ENCODE measurements at places on chromosomes 3 and 15. TPM values are rescaled to one million over a fixed set of nuclear protein-coding genes. Genes with fewer than 3 reads are reported as not detected.

Gene CGNL1
- polyA plus RNA-seq: not detected

Gene IFT122
- 9.8 TPM for polyA plus RNA-seq

Gene CADM2
- polyA plus RNA-seq: not detected

GRCh38 chr3:20154928-20155327 is 31.1 kb downstream of the SGO1 start:
- no peaks in the 10 kb centered on the region for H3K36me3 ChIP-seq
- H3K27ac ChIP-seq: no peak overlapping the region
- no peak for DNase-seq
- H3K4me3 ChIP-seq: no peak overlapping the region
- peaks cover 4% of the 10 kb centered on the region for H3K4me1 ChIP-seq

DNA sequence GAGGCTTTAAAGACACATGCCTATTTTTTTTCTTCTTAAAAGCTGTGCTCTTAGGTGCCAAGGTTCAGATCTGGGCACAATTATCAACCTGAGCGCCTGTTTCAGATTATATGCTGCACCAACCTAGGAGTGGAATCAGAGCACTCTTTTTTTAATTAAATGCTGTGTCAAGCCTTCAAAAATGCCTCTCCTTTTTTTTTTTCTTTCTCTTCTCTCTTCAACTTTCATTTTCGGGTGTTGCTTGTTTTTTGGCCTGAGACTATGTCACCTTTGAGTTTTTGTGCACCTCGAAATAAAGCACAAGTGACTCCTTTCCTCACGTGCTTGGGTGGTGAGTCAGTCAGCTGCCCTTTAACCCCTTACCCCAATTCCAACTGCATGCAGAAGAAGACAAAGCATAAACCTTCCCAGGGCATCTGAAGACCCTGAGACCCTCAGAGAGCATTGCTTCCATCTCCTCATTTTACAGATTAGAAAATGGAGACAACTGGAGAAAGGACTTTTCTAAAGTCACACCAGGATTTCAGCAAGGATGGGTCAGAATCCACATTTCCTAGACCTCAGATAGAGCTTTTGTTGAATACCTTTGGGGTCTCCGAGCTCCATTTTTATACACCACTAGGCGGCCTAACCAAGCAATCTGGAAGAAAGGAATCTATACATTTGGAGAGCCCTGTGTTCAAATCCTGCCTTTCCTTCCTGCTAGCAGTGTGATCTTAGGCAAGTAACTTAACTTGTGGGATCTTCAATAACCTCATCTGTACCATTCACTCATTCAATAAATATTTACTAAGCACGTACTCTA is 631 bp upstream of the PRICKLE2 start:
- no peak for DNase-seq
- H3K4me3 ChIP-seq: no peak overlapping the region
- H3K4me1 ChIP-seq: no peaks in the 10 kb centered on the region
- no peaks in the 10 kb centered on the region for H3K36me3 ChIP-seq
- H3K27me3 ChIP-seq: no peaks in the 10 kb centered on the region

GRCh38 chr3:33798113-33798417 is 365 bp upstream of the PDCD6IP start:
- peaks cover 24% of the 10 kb centered on the region for H3K4me1 ChIP-seq
- peak overlapping the region; percentile 97 for H3K4me3 ChIP-seq
- peak overlapping the region; percentile 86 for H3K27ac ChIP-seq
- H3K36me3 ChIP-seq: no peaks in the 10 kb centered on the region
- no peak for DNase-seq

All from naive thymus-derived CD4-positive, alpha-beta T cell (primary cell).